ENCODE measurements at places on chromosomes 5 and 9.

DNA sequence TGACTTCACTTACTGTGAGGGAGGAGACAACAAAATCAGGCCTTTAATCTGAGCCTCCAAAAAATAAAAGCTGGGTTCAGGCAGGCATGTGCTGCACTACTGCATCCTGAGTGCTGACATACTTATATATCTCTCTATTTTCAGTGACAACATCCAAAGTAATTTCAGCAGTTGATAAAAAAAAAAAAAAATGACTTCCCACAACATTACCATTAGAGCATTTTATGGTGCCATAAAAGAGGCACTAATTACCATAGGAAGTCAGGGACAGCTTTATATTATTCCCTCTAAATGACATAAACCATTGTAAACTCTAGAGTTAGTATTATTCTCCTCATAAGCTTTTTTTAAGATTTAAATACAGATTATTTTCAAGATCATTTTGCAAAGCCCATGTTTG lies 346.1 kb downstream of the SLCO4C1 start:
- DNase-seq, result no peak

- DNase-seq, result no peak
Measured at GRCh38 chr5:111262153-111262552, 38.0 kb downstream of the CAMK4 start.

- DNase-seq, result no peak
Measured at GRCh38 chr5:165258197-165258771, 1752.9 kb downstream of the MAT2B start.

DNA sequence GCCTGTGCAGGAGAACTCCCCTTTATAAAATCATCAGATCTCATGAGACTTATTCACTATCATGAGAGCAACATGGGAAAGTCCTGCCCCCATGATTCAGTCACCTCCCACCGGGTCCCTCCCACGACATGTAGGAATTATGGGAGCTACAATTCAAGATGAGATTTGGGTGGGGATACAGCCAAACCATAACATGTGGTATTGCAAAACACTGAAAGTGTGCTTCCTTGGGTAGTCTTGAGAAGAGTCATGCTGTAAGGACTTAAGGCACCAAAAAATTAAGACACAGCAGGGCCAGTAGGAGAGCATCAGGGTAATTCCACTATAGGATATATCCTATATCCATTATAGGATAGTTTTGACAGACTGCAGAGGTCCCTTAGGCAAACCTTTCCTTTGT lies 29.4 kb upstream of the GDNF start:
- DNase-seq, result no peak

- no peak for DNase-seq
Measured at GRCh38 chr5:138685193-138685745, 68.0 kb upstream of the CTNNA1 start.

Measured in LNCaP clone FGC (cell line).